ENCODE measurements at places on chromosomes 5 and 9.

GRCh38 chr5:130836729-130837649, 328.1 kb downstream of the HINT1 start:
- no peak for DNase-seq

GRCh38 chr5:95780597-95780996, 41.9 kb downstream of the GLRX start:
- no peak for DNase-seq

- no peak for DNase-seq
Observed at GRCh38 chr9:8809741-8810140, 1010.2 kb upstream of the DMAC1 start.

DNA sequence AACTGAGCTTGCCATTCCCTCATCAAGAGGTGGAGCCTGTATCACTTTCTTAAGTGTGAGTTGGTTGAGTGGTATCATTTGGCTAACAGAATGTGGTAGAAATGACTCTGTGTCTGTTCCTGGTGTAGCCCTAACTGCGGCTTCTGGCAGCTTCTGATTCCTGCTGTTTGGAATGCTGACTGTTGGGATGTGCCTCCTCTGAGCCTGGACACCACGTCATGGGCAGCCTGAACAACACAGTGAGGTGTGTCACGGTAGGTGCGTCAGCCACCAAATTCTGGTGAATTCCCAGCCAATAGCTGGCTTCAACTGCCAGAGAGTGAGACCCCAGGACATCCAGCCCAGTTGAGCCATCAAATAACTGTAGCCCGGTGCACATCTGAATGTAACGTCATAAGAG, 6.1 kb upstream of the C9orf152 start:
- peak; percentile 58 for DNase-seq

DNA sequence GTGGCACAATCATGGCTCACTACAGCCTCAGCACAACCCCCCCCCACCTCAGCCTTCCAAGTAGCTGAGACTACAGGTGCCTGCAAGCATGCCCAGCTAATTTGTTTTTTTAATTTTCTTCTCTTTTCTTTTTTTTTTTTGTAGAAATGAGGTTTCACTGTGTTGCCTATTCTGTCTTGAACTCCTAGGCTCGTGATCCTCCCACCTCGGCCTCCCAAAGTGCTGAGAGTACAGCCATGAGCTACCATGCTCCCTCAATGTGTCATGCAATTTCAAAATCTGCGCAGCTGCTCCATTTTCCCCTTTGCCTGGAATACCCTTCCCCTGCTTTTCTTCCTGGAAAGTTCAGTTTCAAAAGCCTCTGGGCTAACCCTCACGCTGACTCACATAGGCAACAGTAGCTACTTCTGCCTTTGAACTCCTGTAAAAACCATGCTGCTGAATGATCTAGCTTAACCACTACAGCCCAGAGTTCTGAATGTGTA, 71.0 kb upstream of the IL7R start:
- DNase-seq = no peak

- DNase-seq = no peak
Observed at GRCh38 chr5:135158982-135159381, 125.0 kb upstream of the PITX1 start.

- DNase-seq = no peak
Observed at GRCh38 chr9:125758986-125759763, 12.0 kb downstream of the PBX3 start.

- DNase-seq = no peak
Observed at GRCh38 chr9:5230554-5230953, 665 bp upstream of the INSL4 start.

DNA sequence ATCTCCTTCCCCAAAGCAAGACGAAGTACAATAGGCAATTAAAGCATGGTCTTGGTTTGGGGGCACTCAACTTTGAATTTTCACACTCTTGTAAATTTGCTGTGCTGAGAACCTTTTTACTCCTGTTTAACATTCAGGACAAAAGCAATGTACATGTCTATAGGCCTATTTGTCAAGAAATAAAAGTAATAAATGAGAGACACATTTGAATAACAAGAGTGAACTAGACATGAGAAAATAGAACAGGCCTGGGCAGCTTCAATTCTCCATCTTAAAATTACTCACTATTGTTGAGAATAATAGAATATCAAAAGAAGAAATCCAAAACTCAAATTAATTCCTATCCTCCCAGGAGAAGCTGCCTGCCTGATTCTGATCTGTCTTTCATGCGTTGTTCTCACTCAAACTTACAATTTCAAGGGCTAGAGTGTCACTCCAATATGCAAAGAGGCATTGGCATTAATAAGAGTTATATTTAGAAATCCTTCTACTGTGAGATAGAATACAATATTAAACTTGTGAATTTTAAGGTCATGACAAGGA, 192.9 kb upstream of the CCNG1 start:
- no peak for DNase-seq

- peak; percentile 42 for DNase-seq
Observed at GRCh38 chr5:150302301-150303069, at the start of gene ARSI. TSS of gene ARSI (minus strand) at chr5:150302905. CDS start at chr5:150302373, 532 bp downstream.

DNA sequence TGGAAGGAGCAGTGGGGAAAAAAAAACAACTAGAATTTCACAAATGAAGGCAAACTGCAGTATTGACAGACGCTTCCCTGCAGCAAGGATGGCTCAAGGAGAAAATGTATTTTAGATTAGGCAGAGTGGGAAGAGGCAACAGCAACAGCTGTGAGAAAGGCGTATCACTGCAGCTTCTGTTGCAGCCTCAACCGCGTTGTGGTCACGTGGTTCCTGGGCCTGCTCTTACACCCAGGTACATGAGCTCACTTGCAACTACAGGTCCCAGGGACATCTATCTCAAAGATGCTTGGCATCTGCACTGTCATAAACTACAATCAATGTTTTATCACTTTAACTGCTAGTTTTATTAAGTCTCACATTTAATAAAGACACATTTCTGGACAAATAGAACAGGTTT, 36.0 kb upstream of the GOLM1 start:
- DNase-seq = no peak

DNA sequence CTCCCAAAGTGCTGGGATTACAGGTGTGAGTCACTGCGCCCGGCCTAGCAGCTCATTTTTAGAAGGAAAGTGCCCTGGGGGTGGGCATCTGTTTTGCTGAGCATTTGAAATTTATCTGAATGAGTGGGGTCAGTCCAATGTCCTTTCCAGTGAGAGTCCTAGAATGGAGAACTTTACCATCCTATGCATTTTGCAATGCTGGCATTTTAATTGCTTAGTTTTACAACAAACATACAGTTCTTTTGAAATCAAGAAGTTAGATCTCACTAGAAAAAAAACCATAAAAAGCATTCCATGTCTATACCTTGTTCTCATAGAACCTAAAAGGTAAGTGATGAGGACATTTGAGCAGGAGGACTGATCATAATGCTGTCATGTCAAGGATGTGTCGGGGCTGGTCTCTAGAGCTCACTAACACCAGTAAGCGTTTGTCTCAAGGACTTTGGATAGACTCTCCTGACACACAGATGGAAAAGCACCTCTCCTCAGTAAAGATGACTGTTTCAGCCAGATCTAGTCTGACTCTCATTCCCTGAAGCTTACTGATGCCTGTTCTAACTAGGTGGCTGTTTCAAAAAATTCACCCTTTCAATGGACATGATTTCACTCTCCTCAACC, 83.9 kb downstream of the DCP2 start:
- DNase-seq = no peak

GRCh38 chr9:22116758-22117157, 107.7 kb upstream of the CDKN2B start:
- no peak for DNase-seq

- no peak for DNase-seq
Observed at GRCh38 chr5:157518963-157519362, 56.6 kb downstream of the ADAM19 start.

DNA sequence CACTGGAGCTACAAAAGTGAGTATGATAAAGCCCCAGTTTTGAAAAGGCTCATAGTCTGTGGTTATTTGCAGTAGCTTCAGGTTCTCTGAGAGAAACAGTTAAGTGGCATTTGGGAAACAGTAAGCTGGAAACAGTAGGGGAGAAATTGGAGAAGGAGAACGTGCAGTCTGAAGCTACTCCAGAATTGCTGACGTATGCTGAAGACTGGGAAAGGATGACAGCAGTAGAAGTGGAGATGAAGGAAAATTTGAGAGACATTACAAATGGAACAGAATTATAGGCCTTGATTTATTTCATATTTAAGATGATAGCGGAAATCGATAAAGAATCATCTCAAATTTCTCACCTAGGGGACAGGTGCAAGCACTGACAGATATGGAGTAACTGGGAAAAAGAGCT, 248.8 kb downstream of the CAAP1 start:
- DNase-seq = no peak

GRCh38 chr5:57184322-57184721, 10.5 kb downstream of the GPBP1 start:
- DNase-seq = no peak

- DNase-seq = no peak
Observed at GRCh38 chr9:16625161-16625631, 245.3 kb downstream of the BNC2 start.

DNA sequence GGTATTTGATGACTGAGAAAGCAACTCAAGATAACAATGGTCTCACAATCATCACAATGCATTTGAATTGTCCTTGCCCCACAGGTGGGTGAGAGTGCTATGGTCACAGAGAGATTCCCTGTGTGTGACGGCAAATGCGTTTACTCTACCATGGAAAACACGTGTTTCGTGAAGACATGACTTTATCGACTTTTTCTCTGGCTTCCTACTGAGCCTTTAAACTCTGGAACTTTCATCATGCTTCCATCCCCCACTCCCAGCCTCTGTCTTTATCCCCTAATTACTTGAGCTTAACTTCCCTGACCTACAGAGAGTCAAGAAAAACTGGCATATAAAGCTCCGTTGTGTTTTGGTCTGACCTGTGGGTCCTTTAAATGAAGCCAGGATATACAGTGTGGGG, 414.1 kb upstream of the CLINT1 start:
- DNase-seq = no peak

DNA sequence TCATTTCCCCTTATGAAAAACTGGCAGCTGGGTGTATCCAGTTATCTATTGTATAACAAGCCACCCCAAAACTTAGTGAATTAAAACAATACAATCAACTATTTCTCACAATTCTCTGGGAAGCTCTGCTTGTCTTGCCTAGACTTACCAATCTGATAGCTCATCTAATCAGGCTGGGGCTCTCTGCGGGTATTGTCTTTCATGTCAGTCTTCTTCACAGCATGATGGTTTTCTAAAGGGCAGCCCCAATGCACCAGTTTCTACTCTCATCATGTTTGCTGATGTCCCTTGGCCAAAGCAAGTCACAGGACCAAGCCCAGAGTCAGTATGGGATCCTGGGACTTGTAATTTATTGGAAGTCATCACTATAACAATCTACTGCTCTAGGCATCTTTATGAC, 433.5 kb downstream of the KIAA0825 start:
- no peak for DNase-seq

GRCh38 chr5:176779537-176779936, 30.8 kb upstream of the UNC5A start:
- no peak for DNase-seq

DNA sequence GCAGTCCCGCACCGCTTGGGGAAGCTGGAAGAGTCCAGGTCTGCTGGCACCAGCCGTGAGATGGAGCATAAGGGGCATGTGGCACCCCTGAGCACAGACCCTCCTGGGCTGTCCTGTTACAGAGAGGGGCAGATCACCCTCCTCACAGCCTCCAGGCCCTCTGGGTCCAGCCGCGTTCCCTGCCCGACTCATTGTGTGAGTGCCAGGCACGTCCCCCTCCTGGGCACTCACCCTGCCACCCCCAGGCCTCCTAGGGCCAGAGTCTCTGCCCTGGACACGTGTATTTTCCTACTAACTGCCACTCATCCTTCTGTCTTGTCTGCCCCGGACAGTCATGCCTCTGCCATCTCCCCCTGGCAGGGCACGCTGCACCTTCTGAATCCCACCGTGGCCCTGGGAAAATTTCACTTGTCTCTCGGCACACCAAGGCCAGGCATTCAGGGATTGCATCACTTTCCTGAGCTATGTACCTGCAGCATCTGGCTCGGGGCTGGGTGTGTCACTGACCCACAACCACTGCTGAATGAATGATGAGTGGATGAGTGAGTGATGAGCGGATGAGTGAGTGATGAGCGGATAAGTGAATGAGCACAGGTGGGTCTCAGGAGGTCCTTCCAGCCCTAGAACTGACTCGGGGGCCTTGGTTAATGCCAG, 21.5 kb upstream of the FCN1 start:
- no peak for DNase-seq

GRCh38 chr9:76419782-76420380, 25.7 kb upstream of the RFK start:
- DNase-seq = peak; percentile 31

DNA sequence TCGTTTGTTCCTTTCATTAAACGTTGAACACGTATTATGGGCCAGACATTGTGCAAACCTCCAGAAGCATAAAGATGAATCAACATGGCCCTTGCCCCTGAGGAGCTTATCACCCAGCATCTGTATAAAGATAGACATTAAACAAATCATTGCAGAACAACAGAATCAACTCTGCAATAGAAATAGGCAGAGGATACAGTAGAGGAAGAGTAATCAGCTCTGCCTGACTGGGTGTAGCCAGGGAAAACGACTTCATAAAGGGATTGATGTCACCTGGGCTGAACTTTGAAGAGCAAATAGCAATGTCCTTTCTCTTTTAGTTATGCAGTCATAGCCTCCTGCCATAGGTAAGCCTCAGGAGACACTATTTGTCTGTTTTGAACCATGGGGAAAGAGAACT, 13.4 kb downstream of the RGS7BP start:
- DNase-seq = no peak

- peak; percentile 17 for DNase-seq
Observed at GRCh38 chr9:93276973-93277372, 93.0 kb downstream of the WNK2 start.

- peak; percentile 95 for DNase-seq
Observed at GRCh38 chr9:136847826-136848392, 1.3 kb upstream of the PHPT1 start.

GRCh38 chr9:99466781-99467180, 244.7 kb downstream of the SEC61B start:
- no peak for DNase-seq

- DNase-seq = no peak
Observed at GRCh38 chr5:35618781-35619180, 1.1 kb downstream of the SPEF2 start.

- peak; percentile 71 for DNase-seq
Observed at GRCh38 chr9:131530920-131531832, at the start of gene UCK1. TSS of gene UCK1 (minus strand) at chr9:131531263. CDS start at chr9:131531174, 89 bp downstream.

DNA sequence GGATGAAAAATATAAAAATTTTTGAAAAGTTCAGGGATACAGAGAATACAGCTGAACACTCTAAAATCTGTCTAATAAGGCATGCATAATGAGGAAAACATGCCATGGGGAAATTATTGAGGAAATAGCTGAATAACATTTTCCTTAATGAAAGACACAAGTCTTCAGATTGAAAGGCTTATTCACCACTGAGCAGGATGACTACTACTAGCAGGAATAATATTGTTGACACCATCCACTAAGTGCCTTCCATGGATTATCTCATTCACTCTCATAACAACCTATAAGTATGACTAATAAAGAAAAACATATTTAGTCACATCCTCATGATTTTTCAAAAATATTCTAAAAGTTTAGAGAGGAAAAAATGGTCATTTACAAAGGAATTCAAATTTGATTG, 96.7 kb upstream of the FER start:
- no peak for DNase-seq

- DNase-seq = no peak
Observed at GRCh38 chr5:56616454-56617160, 198.7 kb upstream of the MAP3K1 start.

- no peak for DNase-seq
Observed at GRCh38 chr5:10626473-10627013, 62.7 kb downstream of the ANKRD33B start.

GRCh38 chr9:114717908-114718486, 36.0 kb upstream of the TEX48 start:
- DNase-seq = no peak

All from colonic mucosa (tissue), 4 donors.